ENCODE measurements at places on chromosomes 12 and 14.

DNA sequence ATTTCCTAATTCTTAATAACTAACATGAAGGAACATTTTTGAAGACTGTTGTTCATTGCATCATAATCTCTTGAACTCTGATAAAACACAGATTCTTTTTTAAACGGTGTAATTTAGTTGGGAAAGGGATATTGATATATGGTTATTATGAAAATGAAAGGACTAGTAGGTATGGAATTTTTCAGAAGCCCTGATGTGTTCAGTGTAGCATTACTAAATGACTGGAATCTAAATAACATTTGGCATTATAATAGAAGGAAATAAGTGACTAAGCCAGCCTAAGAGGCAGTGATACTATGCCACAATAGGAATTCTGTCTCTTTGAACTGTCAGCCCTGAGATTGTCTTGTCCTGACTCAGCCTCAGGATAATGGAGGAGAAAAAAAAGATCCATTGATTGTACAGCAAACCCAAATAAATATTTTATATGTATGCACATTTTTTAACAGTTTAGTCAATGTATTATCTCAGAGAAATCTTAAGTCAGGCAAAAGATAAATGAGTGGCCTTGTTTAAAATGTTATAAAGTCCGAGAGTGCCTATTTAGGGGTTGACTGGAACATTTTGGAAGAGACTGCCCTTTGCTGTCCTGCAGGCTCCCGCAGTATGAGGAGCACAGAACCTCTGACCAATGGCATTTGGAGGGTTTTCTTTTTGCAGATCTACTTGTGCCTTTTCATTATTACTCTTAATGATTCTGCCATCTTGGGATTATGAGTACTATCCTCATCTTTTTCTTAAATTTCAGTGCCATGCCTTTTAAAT is 271.2 kb downstream of the EGLN3 start:
- DNase-seq = no peak

DNA sequence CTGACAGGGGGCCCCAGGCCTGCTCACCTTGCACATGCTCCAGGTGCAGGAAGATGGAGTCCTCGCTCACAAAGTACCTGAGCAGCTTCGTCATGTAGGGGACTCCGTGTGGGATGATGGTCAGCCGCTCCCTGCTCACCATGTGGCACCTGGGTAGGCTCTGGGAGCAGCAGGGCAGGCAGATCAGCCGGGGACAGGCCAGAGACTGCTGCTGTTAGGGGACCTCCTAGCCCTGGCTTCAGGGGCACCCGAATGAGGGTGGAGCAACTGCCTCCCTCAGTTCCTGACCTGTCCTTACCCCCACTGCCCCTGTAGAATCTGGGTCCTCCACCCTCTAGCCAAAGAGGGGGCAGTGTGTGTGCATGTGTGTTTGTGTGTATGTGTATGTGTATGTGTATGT is 11.8 kb downstream of the RPS6KL1 start:
- no peak for DNase-seq

- no peak for DNase-seq
These were observed 106.3 kb upstream of the SOX5 start for GRCh38 chr12:24055747-24056146.

DNA sequence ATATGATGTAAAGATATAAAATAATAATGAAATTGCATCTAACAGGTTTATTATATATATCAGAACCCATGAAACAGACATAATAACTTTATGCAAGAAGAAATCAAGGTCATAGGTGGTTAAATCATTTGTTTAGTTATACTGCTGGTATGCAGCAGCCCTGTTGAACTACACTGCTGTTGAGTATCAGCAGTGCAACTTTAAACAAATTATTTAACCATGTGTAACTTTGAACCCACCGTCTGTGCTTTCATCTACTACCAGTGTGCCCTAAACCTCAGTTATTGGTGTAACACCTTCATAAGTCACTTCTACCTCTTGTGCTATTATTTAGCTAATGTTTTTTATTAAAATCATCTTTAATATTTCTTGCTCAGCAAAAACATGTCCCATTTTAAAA is 262.3 kb upstream of the CRY1 start:
- DNase-seq = no peak

DNA sequence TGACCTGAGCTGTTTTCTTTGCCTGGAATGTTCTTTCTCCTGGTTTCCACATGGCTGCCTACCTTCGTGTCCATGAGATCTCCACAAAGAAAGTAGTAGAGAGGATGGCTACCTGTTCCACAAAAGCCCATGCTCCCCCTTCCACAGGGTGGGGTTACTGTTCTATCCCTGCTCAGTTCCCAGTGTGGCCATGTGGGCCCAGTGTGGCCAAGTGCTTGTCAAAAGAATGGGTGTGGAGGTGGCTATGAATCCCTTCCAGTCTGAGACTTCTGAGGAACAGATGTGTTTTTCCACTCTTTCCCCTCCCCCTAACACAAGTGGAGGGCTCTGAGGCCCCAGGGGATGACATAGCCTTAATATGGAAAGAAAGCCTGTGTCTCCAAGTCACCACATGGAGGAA is 26.2 kb upstream of the HSP90B1 start:
- no peak for DNase-seq

- no peak for DNase-seq
These were observed 82.2 kb downstream of the DAD1 start for GRCh38 chr14:22506778-22507351.

DNA sequence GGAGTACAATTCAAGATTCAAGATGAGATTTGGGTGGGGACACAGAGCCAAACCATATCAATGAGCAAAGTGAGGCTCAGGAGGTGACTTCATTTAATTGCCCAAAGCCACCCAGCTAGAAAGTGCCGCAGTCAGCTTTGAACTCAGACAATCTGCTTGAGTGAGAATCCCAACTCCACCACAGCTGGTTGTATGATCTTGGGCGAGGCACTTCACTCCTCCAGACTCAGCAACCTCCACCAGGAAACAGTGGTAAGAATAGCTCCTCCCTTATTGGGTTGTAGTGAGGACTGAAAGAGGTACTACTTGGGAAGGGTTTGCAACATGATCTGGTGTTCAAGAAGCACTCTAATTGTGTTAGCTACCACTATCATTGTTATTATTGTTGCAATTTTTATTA is 129.2 kb upstream of the RFLNA start:
- DNase-seq = no peak

DNA sequence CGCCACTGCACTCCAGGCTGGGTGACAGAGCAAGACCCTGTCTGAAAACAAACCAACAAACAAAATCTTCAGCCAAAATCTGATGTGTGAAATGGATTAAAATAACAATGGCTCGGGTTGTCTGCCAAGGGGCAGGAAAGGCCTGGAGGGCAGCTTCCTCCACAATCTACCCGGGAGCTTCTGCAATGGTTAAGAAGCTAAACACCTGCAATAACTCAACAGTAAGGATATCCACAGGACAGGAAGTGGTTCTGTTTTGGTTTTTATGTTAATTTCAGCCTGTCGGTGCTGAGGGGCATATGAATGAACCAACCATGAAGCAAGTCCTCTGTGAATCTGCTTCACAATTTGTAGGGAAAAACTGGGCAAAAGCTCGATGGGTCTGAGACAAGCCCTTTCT is 34.4 kb downstream of the RAD52 start:
- DNase-seq = no peak

DNA sequence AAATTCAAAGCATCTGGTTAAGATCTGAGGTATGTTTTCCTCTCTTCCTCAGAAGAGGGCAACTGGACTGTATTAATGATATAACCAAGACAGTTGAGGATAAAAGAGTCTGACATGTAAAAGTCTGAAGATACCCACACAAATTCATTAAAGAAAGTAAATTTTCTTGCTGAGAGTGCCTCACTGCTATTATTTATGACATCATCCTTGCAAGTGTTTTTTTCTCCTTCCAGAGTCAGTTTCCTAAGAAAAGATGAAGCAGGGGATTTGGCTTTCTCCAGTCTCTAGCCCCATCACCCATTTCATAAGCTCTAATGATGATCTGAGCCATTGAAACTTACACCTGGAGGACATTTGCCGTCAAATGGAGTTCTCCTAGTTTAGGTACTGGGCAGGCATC is 21.0 kb upstream of the MYBPC1 start:
- no peak for DNase-seq

GRCh38 chr12:30437044-30437443 is 258.6 kb downstream of the IPO8 start:
- no peak for DNase-seq

DNA sequence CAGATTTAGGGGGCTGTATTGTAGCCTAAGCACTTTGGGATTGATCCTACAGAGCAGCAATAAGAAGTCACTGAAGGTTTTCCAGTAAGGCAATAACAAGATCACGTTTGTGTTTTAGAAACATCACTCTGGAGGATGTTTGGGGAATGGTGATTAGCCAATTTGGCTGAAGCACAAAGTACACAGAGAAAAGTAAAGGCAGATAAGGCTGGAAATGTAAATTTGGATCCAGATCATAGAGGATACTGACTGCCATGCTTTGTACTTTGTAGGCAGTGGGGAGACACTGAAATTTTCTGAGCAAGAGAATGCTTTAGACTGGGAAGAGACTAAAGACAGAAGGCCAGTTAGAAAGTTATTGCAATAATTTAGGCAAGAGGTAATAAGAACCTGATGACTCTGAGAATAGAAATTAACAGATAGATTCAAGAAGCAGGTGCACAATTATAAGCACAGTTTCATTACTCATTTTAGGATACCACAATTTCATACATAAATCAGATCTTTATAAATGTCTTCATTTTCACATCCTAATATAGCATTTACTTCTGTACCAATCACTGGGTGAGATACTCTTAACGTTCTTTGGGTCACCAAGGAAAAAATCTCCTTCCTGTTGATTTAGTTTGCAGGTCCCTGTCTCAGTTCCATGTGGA is 314.5 kb upstream of the GARIN6 start:
- no peak for DNase-seq

DNA sequence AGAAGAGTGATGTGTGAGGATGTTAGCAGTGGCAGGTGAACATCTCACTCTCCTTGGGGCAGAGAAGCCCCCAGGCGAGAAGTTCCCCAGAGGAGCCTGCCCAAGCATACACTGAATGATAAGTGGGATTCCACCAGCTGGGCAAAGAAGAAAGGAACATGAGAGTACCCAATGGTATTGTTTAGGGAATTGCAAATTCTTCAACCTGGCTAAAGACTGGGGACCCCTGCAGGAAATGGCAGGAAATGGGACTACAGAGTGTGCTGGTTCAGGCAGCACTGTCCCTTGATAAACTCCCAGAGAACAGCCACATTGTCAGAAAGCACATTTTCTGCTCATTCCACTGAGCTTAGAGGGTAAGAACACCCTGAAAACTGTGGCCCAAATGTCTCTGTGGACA is 121.3 kb downstream of the RPS29 start:
- DNase-seq = peak; percentile 38

DNA sequence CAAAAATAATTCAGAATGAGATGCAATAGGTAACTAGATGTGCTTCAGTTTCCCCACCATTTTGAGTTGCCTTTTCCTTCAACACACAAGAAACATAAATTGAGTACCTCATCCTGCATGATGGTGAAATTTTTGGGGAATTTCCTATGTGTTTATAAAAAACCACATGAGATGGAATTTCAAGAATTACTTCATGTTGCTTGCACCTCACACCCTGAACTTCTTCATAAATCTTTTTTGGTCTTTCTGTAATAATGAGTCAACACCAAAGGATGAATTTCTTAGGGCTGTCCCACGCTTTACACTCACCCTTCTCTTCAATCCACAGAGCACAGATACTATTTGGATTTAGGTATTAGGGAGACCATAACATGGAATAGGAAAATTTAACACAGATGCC is 22.6 kb upstream of the LUM start:
- DNase-seq = no peak
